ENCODE measurements at places on chromosomes 3 and 15. TPM values are rescaled to one million over a fixed set of nuclear protein-coding genes. Genes with fewer than 3 reads are reported as not detected.

The ST3GAL6 gene
- total RNA-seq, result 8.6 TPM

DNA sequence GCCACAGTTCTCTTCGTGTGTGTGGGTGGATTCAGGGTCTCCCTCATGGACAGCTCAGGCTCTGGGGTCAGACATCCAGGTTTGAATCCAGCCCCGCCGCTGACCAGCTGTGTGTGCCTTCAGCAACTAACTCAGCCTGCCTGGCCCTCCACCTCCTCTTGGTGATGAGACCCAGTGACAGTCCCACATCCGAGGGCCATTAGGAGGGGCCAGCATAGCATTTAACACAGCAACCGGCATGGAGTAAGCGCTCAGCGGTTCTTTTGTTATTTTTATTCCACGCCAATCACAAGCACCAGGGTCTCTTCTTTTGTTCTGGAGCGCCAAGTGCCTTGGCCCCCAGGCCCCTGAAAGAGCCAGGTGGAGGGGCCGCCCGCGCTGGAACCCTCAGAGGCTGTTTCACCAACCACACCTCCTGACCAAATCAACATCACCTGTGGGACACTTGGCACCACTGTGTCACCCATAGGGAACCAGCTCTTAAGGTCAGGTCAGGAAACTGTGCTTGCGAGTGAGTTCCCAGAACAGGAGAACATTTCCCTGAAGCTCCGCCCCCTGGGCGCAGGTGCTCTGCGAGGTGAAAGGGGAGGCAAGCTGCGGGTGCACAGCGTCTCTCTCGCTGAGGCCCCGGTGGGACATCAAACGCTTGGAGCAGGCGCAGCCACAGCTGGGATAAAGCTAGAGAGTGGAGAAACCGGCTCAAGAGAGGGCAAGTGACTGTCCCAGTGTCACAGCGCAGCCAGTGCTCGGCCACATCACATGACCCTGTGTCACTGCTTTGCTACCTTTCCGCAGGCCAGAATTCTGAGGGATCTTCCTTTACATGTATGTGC, 311.3 kb downstream of the UACA start:
- DNase-seq, result no peak

GRCh38 chr15:61687124-61687523, 373.1 kb downstream of the VPS13C start:
- DNase-seq, result no peak

DNA sequence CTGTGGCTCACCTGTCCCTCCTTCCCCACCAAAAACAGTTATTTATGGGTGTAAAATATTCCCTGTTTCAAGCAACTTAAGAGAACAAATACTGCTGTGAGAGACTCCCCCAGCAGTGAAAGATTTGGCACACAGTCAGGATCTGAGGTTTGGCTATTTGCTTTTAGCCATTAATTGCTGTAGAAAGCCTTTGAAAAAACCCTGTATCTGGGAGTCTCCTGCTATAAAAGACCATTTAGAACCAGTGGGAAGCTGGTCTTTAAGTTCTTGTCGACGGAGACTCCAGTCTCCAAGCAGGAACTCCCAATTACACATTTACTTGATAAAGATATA, 55.1 kb upstream of the PCSK6 start:
- no peak for DNase-seq

- DNase-seq, result no peak
These were observed 16.8 kb upstream of the MCCC1 start for GRCh38 chr3:183116025-183116614.

DNA sequence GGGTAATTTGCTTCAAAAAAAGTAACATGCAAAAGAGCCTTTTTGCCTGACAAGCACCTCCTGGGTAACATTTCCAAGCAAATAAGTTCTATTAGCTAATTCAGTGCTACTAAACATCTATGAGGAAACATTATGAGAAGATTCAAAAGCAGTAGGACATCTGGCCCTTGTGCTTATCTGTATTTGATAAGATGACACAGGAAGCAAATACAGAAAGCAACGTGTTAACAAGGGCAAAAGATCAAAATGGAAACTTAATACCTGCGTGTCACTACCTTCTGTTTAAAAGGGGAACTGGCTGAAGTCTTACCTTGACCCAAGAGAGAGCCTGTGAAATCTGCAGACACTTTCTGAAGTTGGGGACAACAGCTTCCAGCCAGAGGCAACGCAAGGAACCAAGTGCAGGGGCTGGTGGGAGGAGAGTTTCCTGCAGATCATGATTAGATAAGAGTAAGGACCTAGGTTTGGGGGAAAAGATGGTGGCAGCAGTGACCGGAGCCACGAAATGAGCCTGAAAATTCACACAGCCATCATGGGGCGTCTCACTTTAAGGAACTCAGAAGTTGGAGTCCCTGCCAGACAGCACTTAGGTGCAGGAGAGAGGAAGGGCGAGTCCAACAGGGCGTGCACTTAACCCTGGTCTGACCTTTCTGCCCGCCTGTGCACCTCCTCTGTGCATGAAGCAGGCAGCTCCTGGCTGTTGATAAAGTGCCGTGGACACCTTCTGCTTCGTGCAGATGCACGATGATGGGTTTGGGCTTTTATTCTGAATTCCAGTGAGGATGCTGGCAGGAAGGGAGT, 153.6 kb upstream of the BHLHE40 start:
- no peak for DNase-seq

GRCh38 chr3:129908417-129908816, 14.9 kb upstream of the TMCC1 start:
- no peak for DNase-seq

GRCh38 chr3:39903253-39903652, 93.8 kb downstream of the MYRIP start:
- DNase-seq, result no peak
